CD4-positive, alpha-beta T cell (primary cell): ENCODE measurements at places on chromosomes 12 and 14.

- H3K27ac ChIP-seq, result no peak overlapping the region
- DNase-seq, result peak; percentile 12
- H3K27me3 ChIP-seq, result peaks cover 3% of the 10 kb centered on the region
- H3K4me1 ChIP-seq, result no peaks in the 10 kb centered on the region
- no peaks in the 10 kb centered on the region for H3K36me3 ChIP-seq
- no peak overlapping the region for H3K4me3 ChIP-seq
Observed at GRCh38 chr12:94560431-94561221, 89.7 kb downstream of the TMCC3 start.

- H3K36me3 ChIP-seq, result no peaks in the 10 kb centered on the region
- H3K27ac ChIP-seq, result no peak overlapping the region
- no peaks in the 10 kb centered on the region for H3K27me3 ChIP-seq
- no peaks in the 10 kb centered on the region for H3K4me1 ChIP-seq
Observed at GRCh38 chr14:53652068-53652467, 304.6 kb downstream of the BMP4 start.

DNA sequence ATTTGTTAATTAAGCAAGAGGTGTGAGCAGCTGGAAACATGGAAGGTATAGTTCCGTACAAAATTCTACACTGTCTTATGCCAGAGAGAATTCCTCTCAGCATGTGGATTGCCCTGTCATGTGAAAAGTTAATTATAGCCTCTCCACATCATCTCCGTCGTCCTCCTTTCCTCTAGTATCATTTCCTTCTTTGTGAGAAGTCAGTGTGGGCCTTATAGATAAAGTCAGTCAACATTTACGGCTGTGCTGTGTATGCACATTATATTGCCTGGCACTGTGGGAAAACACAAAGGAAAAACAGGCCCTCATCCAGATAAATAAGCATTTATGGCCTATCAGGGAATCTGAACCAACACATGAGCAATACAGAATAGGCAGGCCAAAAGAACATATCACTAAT lies 236.6 kb downstream of the SEC23A start:
- no peaks in the 10 kb centered on the region for H3K36me3 ChIP-seq
- no peaks in the 10 kb centered on the region for H3K27me3 ChIP-seq
- DNase-seq, result no peak
- H3K4me1 ChIP-seq, result no peaks in the 10 kb centered on the region

GRCh38 chr12:12510141-12510540 lies 52.5 kb downstream of the DUSP16 start:
- no peak for DNase-seq
- no peaks in the 10 kb centered on the region for H3K27me3 ChIP-seq
- peaks cover 20% of the 10 kb centered on the region for H3K4me1 ChIP-seq
- no peak overlapping the region for H3K27ac ChIP-seq
- peaks cover 6% of the 10 kb centered on the region for H3K36me3 ChIP-seq
